ENCODE measurements at places on chromosomes 1 and 21. TPM values are rescaled to one million over a fixed set of nuclear protein-coding genes. Genes with fewer than 3 reads are reported as not detected.

Gene RGS8
- total RNA-seq = not detected

Gene TMOD4
- 1.2 TPM for total RNA-seq

Gene ARHGAP29
- total RNA-seq = 0.13 TPM

Gene OR2T11
- total RNA-seq = not detected

Gene DYRK1A
- total RNA-seq = 55.8 TPM

Gene MROH9
- not detected for total RNA-seq

Gene MYBPH
- total RNA-seq = not detected

Gene FCRLB
- total RNA-seq = 3.1 TPM

Gene PWP2
- 46.5 TPM for total RNA-seq

Gene USH2A
- not detected for total RNA-seq

Gene AUNIP
- total RNA-seq = 30.9 TPM

Gene GNPAT
- 53.8 TPM for total RNA-seq

Gene OR2L2
- 0.09 TPM for total RNA-seq

Gene SLC35F3
- total RNA-seq = 0.07 TPM

Gene PDPN
- 0.11 TPM for total RNA-seq

Gene CASQ2
- total RNA-seq = not detected

Gene FCER1A
- not detected for total RNA-seq

Gene CSF3R
- total RNA-seq = 0.71 TPM

Gene YTHDF2
- total RNA-seq = 114 TPM

Gene CD84
- 2.5 TPM for total RNA-seq

Gene PLEKHG5
- 0.29 TPM for total RNA-seq

Gene HES4
- 40.5 TPM for total RNA-seq

Gene PLA2G2C
- total RNA-seq = 0.13 TPM

Gene KRTAP21-3
- not detected for total RNA-seq

Gene C4BPB
- not detected for total RNA-seq

Gene C8A
- 0.09 TPM for total RNA-seq

Gene LRRC38
- not detected for total RNA-seq

Gene PHLDA3
- total RNA-seq = 0.11 TPM

Data from K562 (cell line).